ENCODE measurements at places on chromosomes 16 and 17. TPM values are rescaled to one million over a fixed set of nuclear protein-coding genes. Genes with fewer than 3 reads are reported as not detected.

The TBC1D3H gene
- not detected for total RNA-seq

The MYO15A gene
- total RNA-seq = 2.4 TPM

The TLCD2 gene
- total RNA-seq = 50.7 TPM

DNA sequence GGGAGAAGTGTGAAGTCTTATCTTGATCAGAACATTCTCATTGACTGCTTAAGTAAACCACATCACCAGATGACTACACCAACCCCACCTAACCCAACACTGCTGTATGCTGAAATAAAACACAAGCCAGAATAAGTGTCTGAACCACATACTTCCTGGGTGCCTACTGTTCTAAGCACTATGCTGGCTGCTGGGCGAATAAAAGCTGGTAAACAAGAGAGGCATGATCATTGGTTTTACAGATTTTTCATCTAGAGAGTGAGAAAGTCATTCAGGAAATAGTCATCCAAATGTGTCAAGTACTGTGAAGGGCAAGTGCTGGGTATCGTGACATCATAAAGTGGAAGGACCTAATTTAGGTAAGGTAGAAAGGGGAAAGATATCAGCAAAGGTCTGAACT is 199.0 kb upstream of the SOX9 start:
- no peak for DNase-seq

GRCh38 chr16:71722801-71723536 is 1.5 kb downstream of the PHLPP2 start:
- peak; percentile 79 for DNase-seq

The NKD1 gene
- 5.6 TPM for total RNA-seq

DNA sequence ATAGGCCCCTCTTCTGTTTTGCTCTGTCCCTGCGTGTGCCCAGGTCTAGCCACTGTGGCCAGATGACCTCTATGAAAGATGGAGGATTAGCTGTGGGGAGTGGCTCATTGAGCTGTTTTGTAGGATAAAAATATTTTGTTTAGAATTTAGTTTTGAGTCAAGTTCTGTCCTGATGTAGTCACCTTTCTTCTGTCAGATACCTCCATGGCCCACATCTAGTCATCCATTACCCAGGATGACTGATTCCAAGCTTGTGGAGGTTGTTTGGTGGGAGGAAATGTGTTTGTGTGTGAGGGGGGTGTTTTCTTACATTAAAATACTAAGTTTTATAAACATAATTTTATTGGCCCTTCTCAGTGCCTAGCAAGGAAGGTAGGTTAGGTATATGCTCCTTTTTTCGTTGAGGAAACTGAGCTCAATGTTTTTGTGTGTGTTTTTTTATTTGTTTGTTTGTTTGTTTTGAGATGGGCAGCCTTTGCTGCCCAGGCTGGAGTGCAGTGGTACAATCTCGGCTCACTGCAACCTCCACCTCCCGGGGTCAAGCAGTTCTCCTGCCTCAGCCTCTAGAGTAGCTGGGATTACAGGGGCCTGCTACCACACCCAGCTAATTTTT is 16.3 kb downstream of the SNX11 start:
- DNase-seq = no peak
